ENCODE measurements at places on chromosomes 5 and 9. TPM values are rescaled to one million over a fixed set of nuclear protein-coding genes. Genes with fewer than 3 reads are reported as not detected.

DNA sequence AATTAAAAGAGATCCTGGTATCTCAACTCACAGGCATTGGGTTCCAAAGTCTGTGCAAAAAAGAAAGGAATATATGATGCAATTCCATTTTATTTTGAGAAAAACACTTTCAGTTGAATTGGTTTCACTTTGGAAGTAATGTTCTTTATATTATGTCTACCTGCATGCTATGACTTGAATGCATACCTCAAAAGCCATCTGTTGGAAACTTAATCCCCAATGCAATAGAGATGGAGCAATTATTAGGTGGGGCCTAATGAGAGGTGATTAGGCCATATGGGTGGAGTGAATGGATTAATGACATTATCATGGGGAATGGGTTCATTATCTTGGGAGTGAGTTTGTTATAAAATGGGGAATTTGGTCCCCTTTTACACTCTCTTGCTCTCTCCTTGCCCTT is 293.3 kb downstream of the CSNK1G3 start:
- no peak for DNase-seq

Gene TRMO
- 12.2 TPM for total RNA-seq

DNA sequence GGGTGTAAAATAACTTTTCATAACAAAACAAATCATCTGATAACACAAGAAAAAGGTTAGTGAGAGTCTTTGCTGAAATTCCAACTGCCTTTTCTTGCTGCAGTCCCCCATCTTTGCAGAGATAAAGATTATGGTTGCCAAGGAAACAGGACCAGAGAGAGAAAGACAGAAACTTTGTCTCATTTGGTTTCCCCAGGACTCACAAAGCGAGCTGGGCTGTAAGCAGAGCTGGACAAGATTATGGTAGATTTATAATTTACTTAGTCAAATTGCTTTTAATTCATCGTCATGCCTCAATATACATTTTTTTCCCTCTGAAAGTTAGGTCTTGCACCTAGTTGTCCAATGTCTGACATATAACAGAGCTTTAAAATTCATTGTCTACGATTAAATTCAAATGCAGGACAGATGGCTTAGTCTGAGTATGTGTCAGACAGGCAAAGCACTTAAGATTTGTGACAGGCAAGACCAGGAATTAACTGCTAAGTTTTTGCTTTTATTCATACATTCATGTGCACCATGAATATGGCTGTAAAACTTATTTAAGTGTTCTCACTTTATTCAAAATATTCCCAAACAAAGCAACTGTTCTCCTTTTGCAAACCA is 17.4 kb downstream of the ENC1 start:
- no peak for DNase-seq

DNA sequence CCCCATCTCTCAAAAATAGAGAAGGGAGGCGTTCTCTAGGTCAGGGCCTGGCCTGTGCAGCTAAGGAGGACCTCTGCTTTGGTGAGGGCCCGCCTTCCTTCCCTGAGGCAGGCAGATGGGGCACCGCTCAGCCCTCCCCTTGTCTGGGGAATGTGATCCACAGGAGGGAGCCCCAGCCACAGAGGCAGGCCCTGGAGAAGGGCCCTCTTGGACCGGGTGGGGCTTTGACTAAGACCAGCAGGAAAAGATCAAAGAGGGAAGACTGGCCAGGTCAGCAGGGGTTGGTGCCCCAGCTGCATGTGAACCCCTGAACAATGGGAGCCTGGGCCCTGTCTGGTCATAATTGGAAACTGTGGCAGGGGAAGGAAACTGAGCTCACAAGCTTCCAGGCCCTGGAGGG is 21.9 kb downstream of the PTPA start:
- no peak for DNase-seq

Gene GRM6
- not detected for total RNA-seq
